ENCODE measurements at places on chromosomes 2 and 18. TPM values are rescaled to one million over a fixed set of nuclear protein-coding genes. Genes with fewer than 3 reads are reported as not detected.

The ZNF804A gene
- total RNA-seq: 3.3 TPM

The AGXT gene
- not detected for total RNA-seq

The C2orf92 gene
- total RNA-seq: 2.2 TPM

The PID1 gene
- total RNA-seq: 0.83 TPM

The TTN gene
- 0.18 TPM for total RNA-seq

Data from IMR-90 (cell line).